ENCODE measurements at places on chromosomes 11 and 22. TPM values are rescaled to one million over a fixed set of nuclear protein-coding genes. Genes with fewer than 3 reads are reported as not detected.

EHF gene
- not detected for total RNA-seq

NRIP3 gene
- total RNA-seq: 4.2 TPM

GRCh38 chr11:40291741-40292140 is 1167.7 kb downstream of the LRRC4C start:
- H3K27ac ChIP-seq: no peak overlapping the region
- DNase-seq: no peak
- peaks cover 12% of the 10 kb centered on the region for H3K27me3 ChIP-seq
- no peaks in the 10 kb centered on the region for H3K4me1 ChIP-seq
- peak overlapping the region; percentile 90 for H3K4me3 ChIP-seq

GRCh38 chr11:8290081-8290810 is 26.6 kb upstream of the LMO1 start:
- no peaks in the 10 kb centered on the region for H3K36me3 ChIP-seq
- H3K4me3 ChIP-seq: no peak overlapping the region
- H3K4me1 ChIP-seq: no peaks in the 10 kb centered on the region
- no peak overlapping the region for H3K27ac ChIP-seq

- no peaks in the 10 kb centered on the region for H3K36me3 ChIP-seq
- H3K4me3 ChIP-seq: no peak overlapping the region
- DNase-seq: no peak
- H3K27ac ChIP-seq: no peak overlapping the region
- no peaks in the 10 kb centered on the region for H3K27me3 ChIP-seq
- no peaks in the 10 kb centered on the region for H3K4me1 ChIP-seq
Measured at GRCh38 chr11:76288166-76288980, 82.1 kb upstream of the WNT11 start.

- H3K4me3 ChIP-seq: no peak overlapping the region
- no peaks in the 10 kb centered on the region for H3K27me3 ChIP-seq
- no peaks in the 10 kb centered on the region for H3K36me3 ChIP-seq
- no peak overlapping the region for H3K27ac ChIP-seq
- H3K4me1 ChIP-seq: peaks cover 5% of the 10 kb centered on the region
- DNase-seq: peak; percentile 51
Measured at GRCh38 chr11:27248576-27249509, 114.2 kb downstream of the CCDC34 start.

GRCh38 chr22:48242461-48242864 is 1480.0 kb downstream of the TBC1D22A start:
- no peak overlapping the region for H3K27ac ChIP-seq
- H3K27me3 ChIP-seq: no peaks in the 10 kb centered on the region
- H3K4me1 ChIP-seq: no peaks in the 10 kb centered on the region

GRCh38 chr11:45000918-45001317 is 50.2 kb upstream of the TP53I11 start:
- no peaks in the 10 kb centered on the region for H3K27me3 ChIP-seq
- no peak overlapping the region for H3K27ac ChIP-seq
- no peaks in the 10 kb centered on the region for H3K36me3 ChIP-seq
- H3K4me3 ChIP-seq: no peak overlapping the region
- DNase-seq: no peak

DNA sequence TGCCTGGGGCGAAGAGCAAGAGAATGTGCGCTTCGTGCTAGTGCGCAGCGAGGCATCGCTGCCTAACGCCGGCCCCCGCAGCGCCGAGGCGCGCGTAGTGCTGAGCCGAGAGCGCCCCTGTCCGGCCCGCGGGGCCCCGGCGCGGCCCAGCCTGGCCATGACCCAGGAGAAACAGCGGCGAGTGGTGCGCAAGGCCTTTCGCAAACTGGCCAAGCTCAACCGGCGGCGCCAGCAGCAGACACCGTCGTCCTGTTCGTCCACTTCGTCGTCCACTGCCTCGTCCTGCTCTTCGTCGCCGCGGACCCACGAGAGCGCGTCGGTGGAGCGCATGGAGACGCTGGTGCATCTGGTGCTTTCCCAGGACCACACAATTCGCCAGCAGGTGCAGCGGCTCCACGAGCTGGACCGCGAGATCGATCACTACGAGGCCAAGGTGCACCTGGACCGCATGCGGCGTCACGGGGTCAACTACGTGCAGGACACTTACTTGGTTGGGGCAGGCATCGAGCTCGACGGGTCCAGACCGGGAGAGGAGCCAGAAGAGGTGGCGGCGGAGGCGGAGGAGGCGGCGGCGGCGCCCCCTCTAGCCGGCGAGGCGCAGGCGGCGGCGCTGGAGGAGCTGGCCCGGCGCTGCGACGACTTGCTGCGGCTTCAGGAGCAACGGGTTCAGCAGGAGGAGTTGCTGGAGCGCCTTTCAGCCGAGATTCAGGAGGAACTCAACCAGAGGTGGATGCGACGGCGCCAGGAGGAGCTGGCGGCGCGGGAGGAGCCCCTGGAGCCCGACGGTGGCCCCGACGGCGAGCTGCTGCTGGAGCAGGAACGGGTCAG is 1.0 kb downstream of the RASSF10 start:
- H3K4me3 ChIP-seq: peak overlapping the region; percentile 73
- peaks cover 26% of the 10 kb centered on the region for H3K27me3 ChIP-seq
- no peak overlapping the region for H3K27ac ChIP-seq
- peak; percentile 69 for DNase-seq
